Breast epithelium (tissue), 4 donors: ENCODE measurements at places on chromosomes 4 and X.

DNA sequence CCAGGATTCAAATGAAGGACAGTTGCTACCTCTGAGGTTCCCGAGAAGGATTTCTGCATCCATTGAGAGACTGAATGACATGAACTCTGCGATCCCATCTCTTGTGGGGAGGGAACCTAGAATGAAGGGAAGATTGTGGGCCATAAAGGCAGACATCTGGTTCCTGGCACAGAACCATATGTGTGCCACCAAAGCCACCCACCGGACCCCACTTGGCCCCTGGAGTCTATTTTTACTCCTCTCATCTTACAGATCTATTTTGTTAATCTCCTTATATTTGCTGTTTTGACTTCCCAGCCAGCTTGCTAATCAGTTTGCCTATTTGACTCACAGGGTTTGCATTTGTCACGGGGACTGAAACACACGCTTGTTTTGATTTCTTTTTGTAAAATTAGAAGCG is 7.3 kb downstream of the SOD3 start:
- no peak for DNase-seq

DNA sequence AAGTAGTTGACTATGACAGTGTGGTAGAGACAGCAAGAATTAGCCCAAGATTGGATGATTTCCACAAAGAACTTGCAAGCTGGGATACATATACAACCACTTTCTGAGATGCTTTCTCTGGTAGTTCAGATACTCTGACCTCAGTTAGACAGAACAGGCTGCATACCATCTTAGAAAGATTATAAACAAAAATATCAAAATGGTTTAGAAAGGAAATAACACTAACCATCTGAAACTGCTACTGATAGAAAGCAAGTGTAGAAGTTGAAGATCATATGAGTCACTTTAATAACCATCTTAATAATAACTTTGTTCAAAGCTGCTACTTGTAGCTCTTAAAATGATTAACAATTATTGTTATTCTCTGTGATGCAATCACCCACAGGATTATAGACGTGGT is 255.4 kb upstream of the TTC29 start:
- no peak for DNase-seq

GRCh38 chr4:66633477-66633876 is 911.8 kb downstream of the CENPC start:
- no peak for DNase-seq

DNA sequence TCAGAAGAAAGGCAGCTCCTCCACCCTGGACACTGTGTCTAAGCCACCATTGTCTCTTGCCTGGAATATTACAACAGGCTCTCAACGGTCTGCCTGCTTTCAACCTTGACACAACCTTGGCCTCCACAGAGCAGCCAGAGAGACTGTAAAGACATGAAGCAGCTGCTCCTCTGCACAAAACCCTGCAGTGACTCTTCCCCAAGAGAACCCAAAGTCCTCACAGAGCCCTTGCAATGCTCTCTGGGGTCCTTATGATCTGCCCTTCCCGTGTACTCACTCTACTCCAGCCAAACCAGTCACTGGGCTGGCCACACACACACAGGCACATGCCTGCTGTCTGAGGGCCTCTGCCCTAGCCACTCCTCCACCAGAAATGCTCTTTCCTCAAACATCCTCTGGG is 75.9 kb upstream of the CPEB2 start:
- DNase-seq: no peak

DNA sequence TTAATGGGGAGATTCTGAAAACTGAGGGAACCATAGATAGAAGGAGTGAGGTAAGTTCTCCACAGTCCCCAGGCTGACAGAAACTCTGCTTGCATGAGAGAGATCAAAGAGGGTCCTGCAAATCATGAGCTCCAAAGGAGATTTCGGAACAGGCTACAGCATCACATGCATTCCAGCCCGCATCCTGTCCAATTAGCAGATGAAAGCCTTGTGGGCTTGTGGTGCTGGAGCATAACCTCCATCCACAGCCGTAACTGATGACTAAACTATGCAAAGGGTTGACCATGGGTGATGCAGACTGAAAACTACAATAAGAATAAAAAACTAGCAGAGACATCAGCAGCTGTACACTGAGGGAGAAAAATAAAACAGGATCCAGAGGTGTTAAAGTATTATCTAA is 654.5 kb downstream of the TLL1 start:
- no peak for DNase-seq

DNA sequence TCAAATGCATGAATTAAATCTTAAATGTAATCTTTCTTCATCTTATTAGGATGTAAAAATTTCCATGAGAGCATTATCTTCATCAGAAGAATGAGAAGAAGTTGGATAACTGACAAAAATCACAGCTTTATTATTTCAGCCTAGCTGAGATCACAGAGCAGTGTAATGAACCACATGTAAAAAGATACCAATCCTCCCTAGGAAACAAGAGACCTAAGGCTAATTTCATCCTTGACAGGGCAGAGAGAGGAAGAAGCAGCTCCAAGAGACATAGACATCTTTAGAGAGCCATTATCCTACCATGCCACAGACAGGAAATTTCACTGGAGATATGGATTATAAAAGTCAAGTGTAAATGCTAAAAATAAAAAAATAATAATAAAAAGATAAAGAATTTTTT is 40.9 kb upstream of the IL15 start:
- DNase-seq: no peak

GRCh38 chr4:105060628-105061027 is 86.0 kb upstream of the TET2 start:
- no peak for DNase-seq

- no peak for DNase-seq
These were observed 90.9 kb downstream of the NAT8L start for GRCh38 chr4:2150076-2150475.

GRCh38 chrX:22237479-22237878 is 35.2 kb upstream of the CBLL2 start:
- DNase-seq: no peak

GRCh38 chr4:88158038-88158488 is 376 bp downstream of the ABCG2 start:
- DNase-seq: no peak

DNA sequence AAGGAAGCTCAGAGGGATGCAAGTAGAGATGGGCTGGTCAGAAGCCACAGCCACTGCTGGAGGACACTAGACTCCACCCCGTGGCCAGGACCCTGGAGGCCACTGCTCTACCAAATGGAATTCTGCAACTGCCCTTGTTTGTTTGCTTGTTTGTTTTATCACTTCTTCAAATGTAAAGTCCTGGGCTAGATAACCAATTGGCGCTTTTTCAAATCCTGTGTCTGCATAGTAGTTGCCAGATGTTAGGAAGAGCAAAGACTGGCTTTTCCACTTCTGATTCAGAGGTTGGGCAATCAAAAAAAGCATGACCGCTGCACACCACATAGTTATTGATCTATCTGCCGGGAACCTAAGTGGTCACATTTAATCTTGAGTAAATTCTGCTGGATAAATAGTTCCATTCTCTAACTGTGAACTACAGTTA is 255.2 kb upstream of the SFRP2 start:
- no peak for DNase-seq

DNA sequence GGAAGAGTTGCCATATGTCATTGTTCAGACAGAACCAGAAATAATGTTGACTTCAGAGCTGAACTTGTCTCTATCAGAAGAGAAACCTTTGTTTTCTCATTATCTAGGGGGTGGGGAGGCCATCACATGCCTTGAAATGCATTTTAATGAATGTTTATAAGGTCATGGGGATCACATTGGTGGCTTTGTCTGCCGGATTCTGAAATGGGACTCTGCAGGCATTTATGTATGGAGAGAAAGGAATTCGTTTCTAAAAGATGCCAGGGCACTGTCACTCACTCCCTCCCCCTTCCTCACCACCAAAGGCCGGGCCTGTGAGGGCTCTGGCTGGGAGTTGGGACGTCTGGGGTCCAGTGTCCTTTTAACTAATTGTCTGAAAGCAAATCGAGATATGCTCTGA is 102.2 kb downstream of the MAMLD1 start:
- no peak for DNase-seq

DNA sequence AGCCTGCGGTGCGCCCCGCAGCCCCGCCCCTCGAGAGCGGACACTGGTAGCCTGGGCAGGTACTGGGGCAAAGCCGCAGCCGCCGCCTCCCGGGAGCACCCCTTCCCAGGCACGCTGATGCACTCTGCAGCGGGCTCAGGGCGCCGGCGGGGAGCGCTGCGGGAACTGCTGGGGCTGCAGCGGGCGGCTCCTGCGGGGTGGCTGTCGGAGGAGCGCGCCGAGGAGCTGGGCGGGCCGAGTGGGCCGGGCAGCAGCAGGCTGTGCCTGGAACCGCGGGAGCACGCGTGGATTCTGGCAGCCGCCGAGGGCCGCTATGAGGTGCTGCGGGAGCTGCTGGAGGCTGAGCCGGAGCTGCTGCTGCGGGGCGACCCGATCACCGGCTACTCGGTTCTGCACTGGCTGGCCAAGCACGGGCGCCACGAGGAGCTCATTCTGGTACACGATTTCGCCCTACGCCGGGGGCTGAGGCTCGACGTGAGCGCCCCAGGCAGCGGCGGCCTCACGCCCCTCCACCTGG is 401 bp downstream of the SOWAHD start:
- no peak for DNase-seq

DNA sequence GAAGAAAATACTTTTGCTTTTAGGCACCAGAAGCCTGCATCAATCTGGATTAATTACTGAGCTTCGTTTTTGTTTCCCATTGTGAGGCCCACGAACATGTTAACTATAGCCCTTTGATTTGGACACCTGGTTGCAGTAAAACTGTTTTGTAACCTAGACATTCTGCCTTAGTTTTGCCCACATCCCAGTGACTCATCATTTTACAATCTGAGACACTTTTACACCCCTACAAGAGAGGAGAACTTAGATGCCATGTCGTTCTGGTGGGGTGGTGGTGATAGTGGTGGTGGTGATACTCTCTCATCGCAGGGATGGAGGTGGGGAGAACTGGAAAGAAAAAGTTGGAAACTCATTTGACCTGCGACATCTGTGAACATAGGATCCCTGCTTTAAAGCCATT is 1257.2 kb downstream of the ADGRL3 start:
- no peak for DNase-seq

DNA sequence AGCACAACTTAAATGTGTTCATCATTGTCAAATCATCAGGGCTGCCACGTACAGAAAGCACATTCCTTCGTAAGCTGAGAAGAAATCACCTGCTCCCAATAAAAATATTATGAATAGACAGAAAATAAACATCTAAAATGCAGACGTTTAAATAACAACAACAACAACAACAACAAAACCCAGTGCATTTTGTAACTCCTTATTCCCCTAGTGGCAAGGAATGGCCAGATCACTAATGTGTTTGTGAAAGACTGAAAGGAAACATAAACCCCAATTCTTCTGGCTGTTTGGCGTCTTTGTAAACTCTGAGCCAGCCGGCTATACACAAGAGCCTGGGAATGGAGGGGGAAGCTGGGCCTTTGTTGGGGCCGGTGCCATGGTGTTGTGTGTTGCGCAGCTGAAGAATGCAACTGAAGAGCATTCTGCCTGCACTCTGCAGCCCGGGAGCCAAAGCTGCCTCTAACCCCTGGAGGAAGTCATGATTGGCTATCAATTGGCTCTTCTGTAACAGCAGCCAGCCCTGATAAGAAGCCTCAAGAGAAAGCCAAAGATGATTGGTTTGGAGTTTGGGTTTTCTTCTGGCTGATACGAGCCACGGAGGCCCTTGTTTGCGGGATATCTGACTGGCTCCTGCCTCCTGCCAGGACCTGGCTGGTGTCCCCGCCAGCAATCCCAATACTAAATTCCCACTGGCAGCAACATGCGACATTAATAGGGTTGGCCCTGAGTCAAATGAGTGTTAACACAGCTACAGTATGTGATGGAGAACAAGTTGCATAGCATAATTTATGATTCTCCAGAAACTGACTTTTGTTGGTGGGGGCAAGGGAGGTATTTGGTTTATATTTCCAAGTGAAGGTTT is 89.7 kb upstream of the TFDP3 start:
- no peak for DNase-seq

GRCh38 chrX:72094894-72095293 is 36.8 kb downstream of the RTL5 start:
- DNase-seq: no peak

GRCh38 chr4:173912384-173912783 is 371.1 kb downstream of the FBXO8 start:
- DNase-seq: no peak

DNA sequence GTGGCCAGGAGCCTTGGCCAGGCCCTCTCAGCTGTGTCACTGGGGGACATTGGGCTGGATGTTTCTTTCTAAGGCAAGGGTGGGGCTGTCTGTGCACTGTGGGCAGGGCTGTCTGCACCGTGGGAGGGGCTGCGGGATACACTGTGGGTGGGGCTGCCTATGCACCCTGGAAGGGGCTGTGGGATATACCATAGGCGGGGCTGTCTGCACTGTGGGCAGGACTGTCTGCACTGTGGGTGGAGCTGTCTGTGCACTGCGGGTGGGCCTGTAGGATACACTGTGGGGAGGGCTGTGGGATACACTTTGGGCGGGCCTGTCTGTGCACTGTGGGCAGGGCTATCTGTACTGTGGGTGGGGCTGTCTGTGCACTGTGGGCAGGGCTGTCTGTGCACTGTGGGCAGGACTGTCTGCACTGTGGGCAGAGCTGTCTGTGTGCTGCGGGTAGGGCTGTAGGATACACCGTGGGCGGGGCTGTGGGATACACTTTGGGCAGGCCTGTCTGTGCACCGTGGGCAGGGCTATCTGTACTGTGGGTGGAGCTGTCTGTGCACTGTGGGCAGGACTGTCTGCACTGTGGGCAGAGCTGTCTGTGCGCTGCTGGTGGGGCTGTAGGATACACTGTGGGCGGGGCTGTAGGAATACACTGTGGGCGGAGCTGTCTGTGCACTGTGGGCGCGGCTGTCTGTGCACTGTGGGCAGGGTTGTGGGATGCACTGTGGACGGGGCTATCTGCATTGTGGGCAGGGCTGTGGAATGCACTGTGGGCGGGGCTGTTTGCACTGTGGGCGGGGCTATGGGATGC is 31.1 kb downstream of the ACOX3 start:
- no peak for DNase-seq

DNA sequence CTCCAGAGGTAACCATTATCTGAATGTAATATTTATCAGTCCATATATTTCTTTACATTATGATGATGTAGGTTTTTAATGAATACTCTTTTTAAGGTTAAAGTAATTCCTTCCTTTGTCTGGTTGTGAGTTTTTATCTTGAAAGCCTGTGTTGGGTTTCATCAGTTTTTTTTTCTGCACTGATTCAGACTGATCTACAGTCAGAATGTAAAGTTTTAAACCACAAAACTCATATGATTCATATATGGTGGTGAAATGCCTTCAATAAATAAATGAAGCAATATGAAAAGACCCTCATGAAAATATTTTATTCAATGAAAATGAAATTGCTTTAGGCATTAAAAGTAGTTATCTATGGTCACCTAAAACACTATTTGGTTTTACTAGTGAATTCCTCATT is 47.1 kb downstream of the SORBS2 start:
- DNase-seq: no peak

- DNase-seq: no peak
These were observed 32.9 kb upstream of the TET2 start for GRCh38 chr4:105113800-105114199.

DNA sequence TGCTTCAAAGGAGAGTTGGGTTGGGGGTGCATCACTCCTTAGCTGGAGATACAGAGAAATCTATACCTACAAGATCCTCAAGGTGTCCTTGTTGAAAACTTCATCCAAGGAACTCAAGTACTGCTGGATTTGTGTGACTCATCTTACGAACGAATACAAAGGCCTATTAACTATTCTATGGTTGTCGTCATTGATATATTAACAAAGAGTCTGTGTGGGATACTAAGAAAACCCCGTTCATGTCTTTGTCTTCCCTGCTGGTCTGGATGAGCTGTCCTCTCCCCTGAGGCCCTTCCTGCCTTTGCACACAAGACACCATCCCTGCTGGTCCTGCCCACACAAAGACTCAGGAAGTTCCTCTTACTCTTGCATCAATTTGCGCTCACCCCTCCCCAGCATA is 54.9 kb upstream of the IRF2 start:
- DNase-seq: peak; percentile 67
